ENCODE measurements at places on chromosomes 16 and 17.

DNA sequence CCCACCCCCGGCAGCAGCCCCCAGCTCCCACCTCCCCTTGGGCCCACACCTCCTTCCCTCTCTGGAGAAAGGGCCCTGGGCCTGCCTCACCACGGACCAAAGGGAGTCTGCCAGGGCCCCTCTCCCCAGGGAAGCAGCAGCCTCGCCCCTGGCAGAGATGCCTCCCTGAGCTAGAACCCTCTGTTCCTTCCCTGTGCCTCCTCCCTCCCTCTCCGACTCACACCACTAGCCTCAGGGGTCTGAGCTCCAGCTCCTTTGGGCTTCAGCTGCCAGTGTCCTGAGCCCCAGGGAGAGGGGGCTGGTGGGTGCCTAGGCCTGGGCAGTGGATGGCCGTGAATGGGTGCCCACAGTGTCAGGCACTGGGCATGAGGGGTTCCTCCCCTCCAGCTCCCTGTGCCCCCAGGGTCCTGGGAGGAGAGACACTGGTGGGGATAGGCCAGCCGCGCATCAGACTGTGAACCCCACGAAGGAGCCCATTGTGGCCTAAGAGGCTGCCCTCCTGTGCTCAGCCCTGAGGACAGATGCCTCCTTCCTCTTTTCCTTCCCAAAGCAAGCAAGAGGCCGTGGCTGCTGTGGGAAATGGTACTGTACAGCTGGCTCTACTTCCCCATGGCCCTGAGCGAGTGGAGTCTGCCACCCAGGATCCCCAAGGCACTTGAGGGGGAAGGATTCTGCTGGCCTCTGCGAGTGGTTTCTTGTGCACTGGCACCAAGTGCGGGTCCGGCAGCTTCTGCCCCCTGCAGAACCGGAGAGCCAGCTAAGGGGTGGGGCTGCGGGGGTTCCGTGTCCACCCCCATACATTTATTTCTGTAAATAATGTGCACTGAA is 20.7 kb downstream of the MMP15 start:
- DNase-seq: no peak

DNA sequence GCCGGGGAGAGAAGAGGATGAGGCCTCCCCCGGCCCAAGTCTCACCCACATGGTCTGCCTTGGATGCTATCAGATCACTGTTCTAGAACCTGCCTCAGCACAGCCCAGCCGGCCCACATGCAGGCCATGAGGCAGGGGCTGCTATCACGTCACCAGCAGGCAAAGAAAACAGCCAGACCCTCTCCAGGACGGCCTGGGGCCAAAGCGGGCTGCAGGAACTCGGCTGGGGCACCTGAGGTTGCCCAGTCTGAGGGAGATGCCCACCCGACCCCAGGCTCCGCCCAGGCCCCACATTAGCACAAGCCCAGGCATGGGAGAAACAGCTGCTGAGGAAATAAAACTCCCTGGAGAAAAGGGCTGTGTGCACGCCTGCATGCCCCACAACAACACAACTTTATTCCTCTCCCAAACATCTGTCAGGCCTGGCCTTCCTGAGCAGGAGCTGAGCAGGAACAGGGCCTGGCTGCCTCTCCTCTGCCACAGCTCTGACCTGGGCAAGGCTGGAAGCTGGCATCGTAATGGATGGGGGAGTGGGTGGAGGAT is 6.7 kb upstream of the SMIM5 start:
- no peak for DNase-seq

GRCh38 chr17:21077281-21077680 is 34.5 kb upstream of the USP22 start:
- DNase-seq: no peak

- DNase-seq: no peak
Measured at GRCh38 chr17:32795339-32795979, 81.5 kb downstream of the MYO1D start.

DNA sequence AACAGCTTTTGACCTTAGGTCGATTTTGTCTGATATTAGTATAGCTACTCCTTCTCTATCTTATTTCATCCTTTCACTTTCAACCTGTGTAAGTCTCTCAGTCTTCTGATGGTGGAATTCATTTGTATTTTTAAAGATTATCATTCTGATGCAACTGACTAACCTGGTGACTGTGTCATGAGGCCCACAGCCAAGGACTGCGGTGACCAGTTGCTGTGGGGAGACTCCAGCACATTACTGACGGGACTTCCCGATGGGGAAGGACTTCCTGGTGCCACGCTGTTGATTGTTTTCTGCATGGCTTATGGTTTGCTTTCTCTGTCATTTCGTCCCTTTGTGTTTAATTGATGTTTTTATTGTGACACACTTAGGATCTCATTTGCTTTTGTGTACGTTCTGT is 34.2 kb downstream of the RMI2 start:
- DNase-seq: peak; percentile 66

DNA sequence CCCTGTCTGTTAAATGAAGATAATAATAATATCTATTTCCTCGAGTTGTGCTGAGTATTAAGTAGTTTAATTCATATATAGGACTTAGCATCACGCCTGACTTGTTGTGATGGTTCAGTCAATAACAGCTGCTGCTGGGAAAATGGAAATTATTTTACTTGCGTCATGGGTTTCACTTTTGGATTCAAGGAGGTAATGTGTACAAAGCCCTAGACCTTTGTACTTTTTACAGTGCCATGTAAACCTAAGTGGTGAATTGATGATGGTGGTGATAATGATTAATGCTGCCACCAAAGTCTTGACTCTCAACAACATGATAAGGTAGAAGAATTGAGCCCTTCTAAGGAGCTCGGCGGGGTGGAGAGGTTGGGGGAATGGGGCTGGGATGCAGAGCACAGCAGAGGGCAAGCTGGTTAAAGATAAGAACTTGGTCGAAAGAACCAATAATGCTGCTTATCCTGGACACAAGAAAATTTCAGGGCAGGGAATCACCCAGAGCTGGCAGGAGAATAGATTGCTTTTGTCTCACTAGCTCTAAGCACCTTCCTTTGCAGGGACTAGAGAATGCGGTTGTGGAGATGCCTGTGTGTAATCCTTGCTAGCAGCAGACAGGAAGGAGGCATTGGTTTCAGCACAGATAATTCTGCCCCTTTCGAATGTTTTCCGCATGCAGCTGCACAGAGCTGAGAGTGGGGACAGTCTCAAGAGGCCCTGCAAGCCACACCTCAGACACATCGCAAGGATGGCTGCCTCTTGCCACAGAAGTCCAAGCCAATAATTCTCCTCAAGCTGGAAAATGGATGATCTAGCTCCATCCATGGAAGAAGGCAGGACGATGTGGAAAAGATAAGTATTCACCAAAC is 187.1 kb downstream of the TMEM114 start:
- no peak for DNase-seq

DNA sequence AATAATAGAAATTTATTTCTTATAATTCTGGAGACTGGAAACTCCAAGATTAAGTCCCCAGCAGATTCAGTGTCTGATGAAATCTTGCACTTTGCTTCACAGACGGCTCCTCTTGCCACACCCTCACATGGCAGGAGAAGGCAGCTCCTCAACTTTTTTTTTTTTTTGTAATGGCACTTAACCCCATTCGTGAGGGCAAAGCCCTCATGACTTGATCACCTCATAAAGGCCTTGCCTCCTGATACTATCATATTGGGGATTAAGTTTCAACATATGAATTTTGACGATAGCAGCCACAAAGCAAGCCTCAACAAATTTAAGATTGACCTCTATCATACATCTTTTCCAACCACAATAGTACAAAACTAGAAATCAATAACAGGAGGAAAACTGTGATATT is 42.3 kb upstream of the CDYL2 start:
- DNase-seq: no peak

GRCh38 chr17:64187093-64187895 is 57.4 kb upstream of the ERN1 start:
- no peak for DNase-seq

DNA sequence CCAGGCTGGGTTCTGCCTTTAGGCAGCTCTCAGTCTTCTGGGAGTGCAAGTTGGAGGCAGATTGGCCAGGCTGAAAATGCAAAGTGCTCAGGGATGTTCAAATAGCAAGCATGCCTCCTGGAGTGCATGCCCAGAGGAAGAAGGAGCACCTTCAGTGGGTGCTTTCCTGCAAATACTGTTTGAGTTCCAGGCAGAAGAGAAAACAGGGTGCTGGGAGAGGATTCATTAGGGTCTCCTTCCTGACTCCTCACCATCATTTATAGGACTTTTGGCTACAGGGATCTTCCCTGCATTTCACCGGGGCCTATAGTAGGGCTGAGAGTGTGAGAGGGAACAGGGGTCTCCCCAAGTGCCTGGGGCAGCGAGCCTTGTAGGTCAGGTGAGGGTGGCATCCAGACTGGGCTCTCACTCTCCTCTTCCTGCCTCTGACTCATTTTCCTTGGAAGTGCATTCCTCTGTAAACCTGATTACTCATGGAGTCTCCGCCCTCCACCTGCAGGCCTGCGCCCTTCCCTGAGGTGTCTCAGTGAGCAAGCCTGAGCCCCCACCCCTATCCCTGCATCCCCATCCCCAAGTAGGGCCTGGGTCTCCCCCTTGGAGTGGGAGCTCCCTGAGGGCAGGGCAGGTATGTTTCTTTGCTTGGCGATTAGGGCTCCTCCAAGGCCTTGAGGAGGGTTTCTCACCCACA is 17.1 kb upstream of the TNS4 start:
- no peak for DNase-seq

DNA sequence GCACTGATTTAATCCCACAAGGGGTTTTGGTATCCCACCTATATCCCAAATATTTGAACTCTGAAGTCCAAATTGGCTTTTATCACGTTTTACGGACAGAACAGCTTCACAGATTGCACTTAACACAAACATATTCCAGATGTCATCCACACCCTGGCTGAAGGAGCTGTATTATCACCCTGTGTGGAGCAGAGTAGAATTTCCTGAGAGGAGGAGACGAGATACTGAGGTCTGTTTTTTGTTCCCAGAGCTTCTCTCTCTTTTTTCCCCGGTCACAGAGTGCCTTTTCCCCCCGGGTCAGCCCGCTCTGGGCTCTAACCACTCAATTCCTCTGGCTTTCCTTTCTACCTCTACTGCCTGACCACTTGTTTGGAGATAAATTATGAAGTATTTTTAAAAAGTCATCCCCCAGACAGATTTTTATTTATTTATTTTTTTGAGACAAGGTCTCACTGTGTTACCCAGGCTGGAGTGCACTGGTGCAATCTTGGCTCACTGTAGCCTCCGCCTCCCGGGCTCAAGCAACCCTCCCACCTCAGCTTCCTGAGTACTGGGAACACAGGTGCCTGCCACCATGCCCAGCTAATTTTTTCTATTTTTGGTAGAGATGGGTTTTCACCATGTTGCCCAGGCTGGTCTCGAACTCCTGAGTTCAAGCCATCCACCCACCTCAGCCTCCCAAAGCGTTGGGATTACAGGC is 30.7 kb downstream of the DNAH2 start:
- no peak for DNase-seq

GRCh38 chr17:43888548-43888947 is 18.8 kb downstream of the MPP2 start:
- DNase-seq: no peak

- no peak for DNase-seq
Measured at GRCh38 chr16:71276589-71277334, 12.4 kb downstream of the CMTR2 start.

DNA sequence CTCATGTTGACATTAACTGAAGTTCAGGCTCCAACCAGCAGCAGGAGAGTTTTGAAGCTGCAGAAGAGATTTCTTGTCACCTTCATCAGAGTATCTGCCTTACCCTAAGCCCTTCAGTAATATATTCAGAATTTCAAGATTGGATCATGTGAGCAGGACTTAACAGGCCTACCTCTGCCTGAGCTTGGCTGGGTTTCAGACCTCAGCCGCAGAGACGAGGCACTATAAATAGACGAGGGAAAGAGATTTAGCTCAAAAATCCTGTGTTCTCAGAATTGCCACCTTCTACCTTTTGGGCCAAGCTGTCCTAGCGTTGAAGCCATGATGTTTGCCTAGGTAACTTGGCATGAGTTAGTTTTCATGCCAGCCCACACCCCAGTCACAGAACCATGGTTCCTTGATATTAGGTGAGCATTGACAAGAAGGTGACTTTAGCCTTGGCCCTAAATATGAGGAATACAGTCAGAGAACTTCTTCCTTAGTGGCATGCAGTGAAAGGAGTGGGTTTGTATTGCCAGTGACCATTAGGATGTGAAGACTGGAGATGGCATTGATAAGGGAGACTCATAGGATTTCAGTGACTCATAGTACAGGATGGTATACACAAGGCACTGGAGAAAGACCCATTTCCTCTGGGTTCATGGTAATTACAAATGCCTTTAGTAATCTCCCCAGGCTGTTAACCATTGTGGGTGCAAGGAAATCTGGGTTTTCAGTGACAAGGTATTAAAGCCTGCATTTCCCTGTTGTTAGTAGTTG is 224.3 kb downstream of the MSI2 start:
- peak; percentile 67 for DNase-seq

- DNase-seq: no peak
Measured at GRCh38 chr17:75308732-75309629, 19.7 kb upstream of the SLC25A19 start.

GRCh38 chr16:81224824-81225223 is 13.7 kb upstream of the BCO1 start:
- DNase-seq: no peak
